Activated CD4-positive, alpha-beta T cell treated with anti-CD3 and anti-CD28 coated beads, Interleukin-2, amount 50 U/mL, for 24 hours (primary cell): ENCODE measurements at places on chromosomes 3 and 15.

- no peak for DNase-seq
These were observed 263.9 kb upstream of the TGFBR2 start for GRCh38 chr3:30342318-30343060.

DNA sequence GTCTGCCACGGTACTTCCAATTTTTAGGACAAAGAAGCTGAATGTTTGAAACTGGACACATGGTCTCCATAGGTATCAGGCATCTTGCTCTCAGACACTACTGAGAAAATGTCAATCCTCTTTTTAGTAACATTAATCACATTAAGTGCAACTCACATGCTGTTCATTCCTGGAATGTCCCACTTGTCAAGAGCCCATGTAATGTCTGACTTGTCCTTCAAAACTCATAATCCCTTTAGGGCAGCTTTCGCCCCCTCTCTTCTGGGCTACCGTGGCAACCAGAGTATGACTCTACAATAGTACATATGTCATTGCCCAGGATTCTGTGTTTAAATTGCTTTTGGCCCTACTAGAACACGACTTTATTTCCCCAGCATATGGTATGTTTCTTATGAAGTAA, 12.3 kb downstream of the NUDT16 start:
- no peak for DNase-seq

DNA sequence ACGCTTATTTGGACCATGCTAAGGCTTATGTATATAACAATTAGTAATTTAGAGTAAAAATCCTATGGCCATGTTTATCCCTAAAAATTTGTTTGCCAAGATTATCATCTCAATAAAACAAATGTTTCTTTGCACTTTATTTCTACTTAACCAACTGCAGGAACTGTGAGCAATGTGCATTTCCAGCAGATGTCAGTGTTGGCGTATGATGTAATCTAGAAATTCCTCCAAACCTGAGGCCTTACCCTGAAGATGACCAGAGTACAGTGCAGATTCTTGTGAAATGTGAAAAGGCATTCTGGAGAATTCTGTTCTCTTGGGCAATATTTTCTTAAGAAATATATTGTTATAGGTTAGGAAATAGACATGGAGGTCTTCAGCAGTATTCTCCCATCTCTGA, 205.9 kb downstream of the MBNL1 start:
- DNase-seq, result no peak

GRCh38 chr15:39555885-39556284, 25.0 kb upstream of the THBS1 start:
- no peak for DNase-seq

GRCh38 chr3:39419742-39420315, 13.3 kb downstream of the RPSA start:
- DNase-seq, result no peak

- DNase-seq, result no peak
These were observed 34.5 kb upstream of the MAP3K13 start for GRCh38 chr3:185328324-185329004.

- DNase-seq, result no peak
These were observed 104.5 kb downstream of the ERC2 start for GRCh38 chr3:56363720-56364119.

GRCh38 chr3:325495-325894, 128.9 kb downstream of the CHL1 start:
- DNase-seq, result no peak

- DNase-seq, result no peak
These were observed 75.2 kb downstream of the CHSY1 start for GRCh38 chr15:101176625-101177024.

DNA sequence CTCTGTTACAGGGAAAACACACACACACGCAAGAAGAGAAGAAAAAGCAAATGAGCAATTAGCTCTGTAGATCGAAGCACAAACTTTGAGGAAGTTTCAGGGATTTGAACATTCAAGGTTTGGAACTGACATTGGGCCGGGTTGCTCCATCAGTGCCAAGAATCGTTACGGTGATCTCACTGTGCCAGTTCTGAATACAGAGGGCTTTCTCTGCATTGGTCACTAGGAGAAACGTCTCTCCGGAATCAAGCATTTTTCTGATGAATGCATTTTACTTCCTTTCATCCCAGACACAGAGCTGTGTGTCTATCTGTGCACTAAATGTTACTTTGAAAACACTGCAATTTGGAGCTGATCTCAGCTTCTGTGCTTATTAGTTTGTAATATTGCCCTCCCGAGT, 11.2 kb downstream of the HRH1 start:
- no peak for DNase-seq

DNA sequence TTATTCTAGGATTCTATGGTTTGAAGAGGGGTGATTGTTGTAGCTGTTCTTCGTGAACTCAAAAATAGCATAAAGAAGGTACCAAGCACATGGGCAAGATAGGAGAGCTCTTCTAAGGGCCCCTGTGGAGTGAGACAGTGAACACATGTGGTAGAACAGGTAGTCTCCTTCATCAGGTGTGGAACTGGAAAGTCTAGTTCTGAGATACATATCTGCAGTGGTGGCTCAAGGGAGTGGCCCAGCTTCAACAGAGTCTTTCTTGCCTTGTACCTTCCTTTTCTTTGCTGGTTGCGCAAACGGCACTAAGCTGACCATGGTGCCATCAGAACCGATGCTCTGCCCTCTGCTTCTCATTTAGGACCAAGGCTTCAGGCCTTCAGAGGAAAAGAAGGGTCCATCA, 65.2 kb downstream of the CERS3 start:
- no peak for DNase-seq
